ENCODE measurements at places on chromosomes 2 and 18.

GRCh38 chr18:2570772-2571199, 519 bp downstream of the METTL4 start:
- DNase-seq = peak; percentile 49

GRCh38 chr18:50623694-50624352, 63.9 kb downstream of the MAPK4 start:
- no peak for DNase-seq

GRCh38 chr2:169087757-169088379, 18.5 kb downstream of the DHRS9 start:
- no peak for DNase-seq

- no peak for DNase-seq
These were observed 607.6 kb downstream of the LRP1B start for GRCh38 chr2:141523199-141523598.

GRCh38 chr2:181312515-181312927, 144.7 kb upstream of the ITGA4 start:
- DNase-seq = no peak

- no peak for DNase-seq
These were observed 295.2 kb downstream of the SRBD1 start for GRCh38 chr2:45315861-45316260.

DNA sequence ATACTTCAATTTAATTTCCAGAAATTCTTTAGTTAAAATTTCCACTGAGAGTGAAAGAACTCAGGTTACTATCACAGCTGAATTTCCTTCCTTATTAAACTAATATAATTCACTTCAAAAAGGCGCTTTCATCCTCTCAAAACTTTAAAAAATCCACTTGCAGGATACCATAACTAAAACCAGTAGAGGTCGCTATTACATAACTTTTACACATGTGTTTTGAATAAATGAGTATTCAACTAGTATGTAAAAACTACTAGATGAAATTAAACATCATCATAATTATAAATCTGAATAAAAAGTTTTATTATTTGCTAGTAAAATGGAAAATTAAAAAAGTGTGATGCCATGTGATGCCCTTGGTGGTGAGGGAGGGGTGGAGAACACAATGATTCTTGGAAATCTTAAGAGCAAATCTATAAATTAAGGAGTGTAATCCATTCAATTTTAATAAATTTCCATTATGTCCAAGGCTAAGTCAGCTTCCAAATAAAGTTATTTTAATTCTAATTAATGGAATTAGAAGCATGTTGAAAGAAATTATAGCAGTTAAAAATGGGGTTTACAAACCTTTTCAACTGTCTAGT, 61.4 kb downstream of the SOS1 start:
- peak; percentile 3 for DNase-seq

DNA sequence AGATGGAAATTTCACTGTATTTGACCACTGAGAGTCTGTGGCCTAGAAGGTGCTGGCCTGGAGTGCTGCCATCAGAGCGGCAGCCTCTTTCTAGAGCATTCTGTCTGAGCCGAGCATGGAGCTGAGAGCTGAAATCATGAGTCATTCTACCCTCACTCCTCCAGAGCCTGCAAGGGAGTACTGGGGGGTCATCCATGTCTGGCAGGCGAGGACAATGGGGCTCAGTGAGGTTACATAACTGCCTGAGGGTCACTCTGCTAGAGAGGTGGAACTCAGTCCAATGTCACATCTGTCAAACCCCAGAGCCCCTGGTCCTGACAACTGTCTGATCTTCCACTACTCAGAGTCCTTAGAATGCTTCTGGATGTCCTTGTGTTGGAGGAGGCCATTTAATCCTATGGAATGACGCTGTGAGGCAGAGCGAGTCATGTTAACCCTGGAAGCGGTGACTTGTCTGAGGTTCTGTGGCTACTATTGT, 65.3 kb downstream of the HAUS1 start:
- DNase-seq = no peak

- no peak for DNase-seq
These were observed 335.9 kb downstream of the DLGAP1 start for GRCh38 chr18:4119127-4119648.

DNA sequence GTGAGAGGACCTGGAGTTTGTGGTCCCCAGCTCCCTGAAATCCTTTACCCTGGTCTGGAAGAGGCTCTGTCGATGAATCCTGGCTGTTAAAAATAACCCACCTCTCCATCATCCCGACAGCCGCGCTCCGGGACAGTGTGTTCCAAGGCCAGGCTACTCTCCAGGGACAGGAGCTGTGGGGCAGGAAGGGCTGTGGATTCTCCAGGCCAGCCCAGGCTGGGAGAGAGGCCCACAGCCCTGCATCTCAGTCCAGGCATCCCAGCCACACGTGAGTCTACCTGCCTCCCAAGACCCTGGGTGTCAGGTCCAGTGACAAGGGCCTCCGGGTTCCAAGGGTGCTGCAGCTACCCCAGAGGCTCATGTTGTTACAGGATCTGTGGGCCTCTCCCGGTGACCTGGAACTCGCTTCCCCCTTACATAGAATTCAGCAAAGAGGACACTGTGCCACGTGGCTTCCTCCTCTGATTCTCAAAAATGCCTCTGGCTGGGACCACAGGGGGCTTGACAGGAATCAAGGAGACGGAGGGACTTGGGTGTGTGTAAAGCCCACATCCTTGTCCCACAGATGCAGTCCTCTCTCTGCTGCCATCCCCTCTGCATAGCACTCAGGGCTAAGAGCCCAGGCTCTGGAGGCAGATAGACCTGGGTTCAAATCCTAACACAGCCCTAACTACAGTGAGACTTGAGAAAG, 17.3 kb downstream of the ADRA2B start:
- DNase-seq = no peak

DNA sequence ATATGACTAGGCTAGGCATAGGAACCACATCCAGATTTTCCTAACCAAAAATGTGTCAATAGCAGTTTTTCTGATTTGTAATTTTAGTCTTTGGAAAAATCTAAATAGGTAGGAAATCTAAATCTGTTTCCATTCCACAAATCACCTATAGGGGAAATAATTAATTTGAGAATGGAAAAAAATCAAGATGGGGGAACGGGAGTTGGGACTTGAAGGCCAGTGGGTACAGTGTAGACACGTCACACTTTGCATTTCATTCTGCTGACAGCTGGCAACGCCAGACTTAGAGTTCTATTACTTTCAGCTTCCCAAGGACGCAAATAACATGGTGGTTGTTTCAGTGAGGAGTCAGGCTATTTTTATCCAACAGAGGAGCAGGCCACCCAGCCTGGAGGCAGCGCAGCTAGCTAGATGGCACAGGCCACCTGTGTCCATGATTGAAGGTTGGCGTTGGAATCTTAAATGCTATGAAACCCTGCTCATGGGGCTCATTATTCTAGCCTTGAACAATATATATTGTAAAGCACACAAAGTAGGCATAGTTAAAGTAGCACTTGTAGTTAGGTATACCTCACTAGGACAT, 23.4 kb downstream of the HNRNPA3 start:
- DNase-seq = no peak

DNA sequence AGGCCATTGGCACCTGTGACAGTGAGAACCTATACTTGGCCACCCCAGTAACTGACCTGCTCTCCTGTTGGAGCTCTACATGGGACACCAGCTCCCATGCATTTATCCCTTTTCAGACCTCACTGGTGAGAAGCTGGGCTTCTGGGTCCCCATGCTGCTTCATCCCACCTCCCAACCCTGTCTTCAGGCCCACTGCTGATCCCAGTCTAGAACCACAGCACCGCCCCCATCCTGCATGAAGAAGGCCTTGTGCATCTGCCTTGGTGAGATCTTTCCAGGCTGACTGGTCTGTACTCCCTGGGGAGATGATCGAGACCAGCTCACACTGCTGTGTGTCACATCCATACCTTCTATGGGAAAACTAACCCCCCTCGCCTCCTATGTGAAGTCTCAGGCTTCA, 22.7 kb downstream of the TTC32 start:
- DNase-seq = no peak

GRCh38 chr2:226887940-226888339, 52.1 kb downstream of the RHBDD1 start:
- DNase-seq = no peak

GRCh38 chr2:75465317-75465984, 95.3 kb downstream of the EVA1A start:
- peak; percentile 9 for DNase-seq

DNA sequence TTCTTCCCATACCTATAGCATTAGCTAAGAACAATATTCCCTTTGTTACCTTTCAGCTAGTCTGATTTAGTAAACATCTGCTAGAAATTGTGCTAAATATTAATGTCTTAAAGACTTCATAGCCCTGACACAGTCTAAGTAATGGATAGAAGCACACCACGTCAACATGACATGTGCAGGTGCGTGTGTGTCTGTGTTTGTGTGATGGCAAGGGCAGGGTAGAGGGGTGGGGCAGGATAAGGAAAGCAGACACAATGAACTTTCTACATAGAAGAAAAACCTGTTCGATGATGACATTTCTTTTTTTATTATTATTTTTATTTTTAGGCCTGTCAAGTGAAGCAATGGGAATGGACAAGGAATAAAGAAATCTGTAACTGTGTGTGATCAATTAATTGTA, 223.3 kb downstream of the NOL4 start:
- no peak for DNase-seq

- DNase-seq = no peak
These were observed 3.1 kb downstream of the KDSR start for GRCh38 chr18:63363951-63364350.

DNA sequence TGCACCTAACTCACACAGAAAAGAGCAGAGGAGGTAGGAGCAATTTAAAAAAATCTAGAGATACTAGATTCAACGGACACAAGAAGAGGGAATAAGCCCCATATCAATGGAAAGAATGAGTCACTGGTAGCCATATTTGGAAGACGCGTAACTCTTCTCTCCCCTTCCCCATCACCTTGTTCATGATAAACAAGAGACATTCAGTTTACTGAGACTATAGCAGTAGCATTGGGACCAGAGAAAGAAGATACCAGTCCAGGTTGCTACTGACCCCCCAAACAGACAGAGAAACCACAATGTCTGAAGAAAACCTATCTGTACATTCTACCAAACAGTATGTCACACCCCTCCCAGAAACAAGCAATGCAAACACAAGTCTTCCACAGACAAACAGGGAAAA, 81.1 kb downstream of the SLC66A3 start:
- no peak for DNase-seq

DNA sequence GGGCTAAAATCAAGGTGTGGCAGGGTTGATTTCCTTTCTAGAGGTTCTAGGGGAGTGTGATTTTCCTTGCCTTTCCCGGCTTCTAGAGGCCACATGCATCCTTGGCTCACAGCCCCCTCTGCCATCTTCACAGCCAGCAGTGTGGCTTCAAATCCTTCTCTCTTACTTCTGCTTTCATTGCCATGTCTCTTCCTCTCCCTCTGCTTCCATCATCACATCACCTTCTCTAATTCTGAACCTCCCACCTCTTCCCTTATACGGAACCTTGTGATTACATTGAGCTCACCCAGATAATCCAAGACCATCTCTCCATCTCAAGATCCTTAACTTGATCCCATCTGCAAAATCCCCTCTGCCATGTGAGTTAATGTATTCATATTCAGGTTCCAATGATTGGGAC, 56.2 kb upstream of the RMDN2 start:
- DNase-seq = no peak

DNA sequence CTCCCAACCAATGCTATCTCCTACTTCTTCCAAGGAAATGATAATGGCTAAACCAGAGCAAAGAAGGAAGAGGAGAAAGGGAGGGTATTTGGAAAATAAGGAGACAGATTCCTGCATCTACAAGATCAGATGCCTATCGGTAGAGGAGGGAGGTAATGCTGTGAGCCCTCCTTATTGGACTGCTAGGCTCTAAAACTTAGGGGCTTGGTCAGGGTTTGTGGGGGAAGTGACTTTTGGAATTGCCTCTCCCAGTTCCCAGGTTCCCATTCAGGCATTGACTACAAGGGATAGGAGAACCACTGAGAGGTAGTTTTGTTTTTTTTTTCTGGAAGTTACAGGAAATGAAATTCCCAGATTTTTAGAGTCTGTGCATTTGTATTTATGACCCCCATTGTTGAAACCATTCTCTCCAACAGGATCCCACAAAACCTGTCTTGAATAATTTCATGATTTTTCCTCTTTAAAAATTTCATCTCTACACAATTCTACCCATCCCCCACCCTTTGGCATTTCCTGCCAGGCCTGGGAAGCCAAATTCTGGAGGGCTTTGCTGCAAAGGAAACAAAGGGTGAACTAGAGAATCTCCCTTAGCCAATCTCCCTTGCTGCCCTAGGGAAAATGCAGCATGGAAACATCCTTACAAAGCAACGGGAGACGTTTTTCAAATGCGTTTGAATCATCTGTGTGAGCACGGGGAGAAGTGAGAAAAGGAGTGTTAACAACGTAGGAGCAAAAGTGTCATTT, 282.1 kb upstream of the EPAS1 start:
- DNase-seq = no peak

DNA sequence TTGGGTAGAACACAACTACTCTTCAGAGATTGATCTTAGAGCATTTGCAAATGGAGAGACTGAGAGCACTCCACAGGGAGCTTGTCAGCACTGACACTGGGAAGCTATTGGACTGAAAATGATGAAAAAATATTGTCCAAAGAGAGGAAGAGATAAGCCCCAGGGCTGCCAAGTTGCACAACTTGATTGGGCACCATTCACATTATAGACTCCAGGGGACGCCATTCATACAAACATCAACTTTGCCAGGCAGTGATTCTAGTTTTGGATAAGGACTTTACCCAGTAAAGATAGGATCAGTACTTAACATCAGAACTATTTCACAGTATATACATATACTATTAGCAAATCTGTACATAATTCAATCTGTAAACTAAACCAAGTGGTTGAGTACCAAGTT, 79.6 kb upstream of the MYCN start:
- no peak for DNase-seq

- DNase-seq = no peak
These were observed 13.3 kb upstream of the ZNF521 start for GRCh38 chr18:25365242-25365641.

DNA sequence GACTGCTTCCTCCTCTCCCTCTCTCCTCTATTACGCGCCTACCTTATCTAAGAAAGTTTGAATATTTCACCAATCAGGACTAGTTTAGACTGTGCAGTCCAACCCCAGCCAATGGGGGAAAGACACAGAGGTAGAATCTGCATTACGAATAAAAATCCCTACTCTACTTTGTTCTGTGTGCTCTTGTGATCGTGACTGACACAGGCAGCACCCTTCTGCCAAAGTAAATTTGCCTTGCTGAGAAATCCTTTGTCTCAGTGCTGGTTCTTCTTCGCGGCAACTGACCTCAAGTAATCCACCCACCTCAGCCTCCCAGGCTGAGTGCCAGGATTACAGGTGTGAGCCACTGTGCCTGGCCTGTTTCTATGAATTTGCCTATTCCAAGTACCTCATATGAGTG, 8.6 kb upstream of the CDCA7 start:
- DNase-seq = no peak

GRCh38 chr2:140442319-140442718, 1662.1 kb upstream of the NXPH2 start:
- DNase-seq = no peak

- DNase-seq = no peak
These were observed 42.1 kb upstream of the ITSN2 start for GRCh38 chr2:24402242-24403097.

- no peak for DNase-seq
These were observed 164.6 kb upstream of the RMP24 start for GRCh38 chr18:35807811-35808335.
